ENCODE measurements at places on chromosomes 2 and 18.

DNA sequence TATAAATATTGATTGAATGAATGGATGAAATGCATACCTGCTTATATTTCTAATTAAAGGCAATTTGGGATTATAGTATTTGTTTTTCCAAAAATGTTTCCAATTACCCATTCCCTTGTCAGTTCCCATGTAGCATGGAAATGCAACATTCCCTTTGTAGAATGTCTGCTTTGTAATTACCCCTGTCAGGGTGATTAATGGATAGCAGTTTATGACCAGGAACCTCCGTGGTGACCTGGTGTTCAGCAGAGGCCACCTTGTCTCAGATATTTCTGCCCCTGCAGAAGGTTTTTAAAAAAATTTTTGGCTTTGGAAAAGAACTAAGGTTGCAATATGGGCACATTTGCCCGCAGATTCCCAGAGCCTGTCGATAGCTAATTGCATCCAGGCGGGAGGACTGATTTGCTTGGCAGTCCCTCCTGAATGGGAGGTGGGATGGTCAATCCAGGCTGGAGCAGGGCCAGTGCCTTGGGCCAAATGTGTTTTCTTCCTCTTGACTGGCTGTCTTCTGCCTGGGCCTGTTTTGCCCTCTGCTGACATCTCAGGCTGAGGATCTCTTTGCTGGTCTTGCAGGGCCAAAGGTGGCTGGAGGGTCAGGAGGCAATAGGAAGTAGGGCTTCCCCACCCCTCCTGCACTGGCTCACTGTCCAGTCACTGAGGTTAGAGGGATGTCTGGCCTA lies 82.1 kb downstream of the TMEM182 start:
- DNase-seq: no peak

GRCh38 chr2:234261736-234262135 lies 211.2 kb downstream of the SPP2 start:
- DNase-seq: no peak

- DNase-seq: no peak
Measured at GRCh38 chr2:134558208-134558830, 160.5 kb downstream of the TMEM163 start.

DNA sequence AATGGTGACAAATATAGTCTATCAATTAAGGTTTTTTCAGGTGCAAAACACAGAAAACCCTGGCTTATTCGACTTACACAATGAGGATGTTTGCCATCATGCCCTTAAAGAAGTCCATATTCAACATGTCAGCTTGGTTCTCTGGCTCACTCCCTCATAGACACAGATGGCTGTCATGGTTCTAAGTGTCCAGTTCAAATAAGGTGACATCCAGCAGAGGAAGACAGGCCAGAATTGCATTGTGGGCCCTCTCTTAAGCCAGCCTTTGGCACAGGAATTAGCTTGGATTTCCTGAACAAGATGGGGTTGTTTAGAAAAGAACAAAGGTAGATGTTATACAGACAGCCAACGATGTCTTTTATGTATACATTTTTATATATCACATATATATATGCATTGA lies 18.7 kb upstream of the SLC1A4 start:
- DNase-seq: no peak

DNA sequence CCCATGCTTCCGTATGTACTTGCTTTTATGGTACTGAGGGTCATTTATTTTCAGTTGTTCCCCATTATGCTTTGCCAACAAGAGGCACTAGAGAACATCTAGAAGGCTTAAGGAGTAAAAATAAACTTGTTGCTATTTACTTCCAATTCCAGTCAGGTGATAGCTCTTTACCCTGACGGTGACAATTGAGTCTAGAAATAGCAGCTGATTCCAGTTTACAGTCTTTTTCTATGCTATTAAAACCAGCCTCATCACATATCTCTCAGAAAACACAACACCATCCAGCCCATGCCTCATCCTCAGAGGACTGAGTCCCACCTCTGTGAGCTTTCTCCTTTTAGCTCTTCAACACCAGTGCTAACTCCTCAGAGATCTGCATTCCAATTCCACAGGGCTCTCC lies 327.0 kb downstream of the GPD2 start:
- DNase-seq: no peak

GRCh38 chr18:13305301-13305700 lies 86.7 kb downstream of the LDLRAD4 start:
- DNase-seq: no peak

DNA sequence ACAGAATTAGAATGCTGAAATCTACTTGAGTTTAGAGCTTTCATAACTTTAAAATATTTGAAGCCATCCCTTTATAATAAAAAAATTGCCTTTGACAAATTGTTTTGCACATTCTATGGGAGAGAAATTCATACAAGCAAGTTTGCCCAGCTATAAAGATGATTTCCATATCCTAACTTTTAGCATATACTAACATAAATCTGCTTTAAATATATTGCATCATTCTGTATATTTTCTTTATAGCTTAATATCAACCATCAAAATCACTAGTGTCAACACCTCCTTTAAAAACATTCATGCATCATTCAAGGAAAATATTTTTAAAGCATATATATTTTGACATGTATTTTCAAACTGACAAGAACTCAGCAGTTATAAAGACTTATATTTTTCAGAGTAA lies 49.9 kb downstream of the WDPCP start:
- no peak for DNase-seq

DNA sequence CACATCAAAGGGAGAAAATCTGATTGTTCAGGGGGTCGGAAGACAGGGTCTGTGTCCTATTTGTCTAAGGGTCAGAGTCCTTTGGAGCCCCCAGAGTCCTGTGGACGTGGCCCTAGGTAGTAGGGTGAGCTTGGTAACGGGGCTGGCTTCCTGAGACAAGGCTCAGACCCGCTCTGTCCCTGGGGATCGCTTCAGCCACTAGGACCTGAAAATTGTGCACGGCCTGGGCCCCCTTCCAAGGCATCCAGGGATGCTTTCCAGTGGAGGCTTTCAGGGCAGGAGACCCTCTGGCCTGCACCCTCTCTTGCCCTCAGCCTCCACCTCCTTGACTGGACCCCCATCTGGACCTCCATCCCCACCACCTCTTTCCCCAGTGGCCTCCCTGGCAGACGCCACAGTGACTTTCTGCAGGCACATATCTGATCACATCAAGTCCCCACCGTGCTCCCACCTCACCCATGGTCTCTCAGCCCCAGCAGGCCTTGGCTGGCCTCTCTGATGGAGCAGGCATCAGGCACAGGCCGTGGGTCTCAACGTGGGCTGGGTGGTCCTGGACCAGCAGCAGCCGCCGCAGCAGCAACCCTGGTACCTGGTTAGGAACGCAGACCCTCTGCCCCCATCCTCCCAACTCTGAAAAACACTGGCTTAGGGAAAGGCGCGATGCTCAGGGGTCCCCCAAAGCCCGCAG lies 3.8 kb downstream of the PROC start:
- DNase-seq: no peak

GRCh38 chr2:86787736-86788135 lies 3.0 kb downstream of the CD8A start:
- no peak for DNase-seq

DNA sequence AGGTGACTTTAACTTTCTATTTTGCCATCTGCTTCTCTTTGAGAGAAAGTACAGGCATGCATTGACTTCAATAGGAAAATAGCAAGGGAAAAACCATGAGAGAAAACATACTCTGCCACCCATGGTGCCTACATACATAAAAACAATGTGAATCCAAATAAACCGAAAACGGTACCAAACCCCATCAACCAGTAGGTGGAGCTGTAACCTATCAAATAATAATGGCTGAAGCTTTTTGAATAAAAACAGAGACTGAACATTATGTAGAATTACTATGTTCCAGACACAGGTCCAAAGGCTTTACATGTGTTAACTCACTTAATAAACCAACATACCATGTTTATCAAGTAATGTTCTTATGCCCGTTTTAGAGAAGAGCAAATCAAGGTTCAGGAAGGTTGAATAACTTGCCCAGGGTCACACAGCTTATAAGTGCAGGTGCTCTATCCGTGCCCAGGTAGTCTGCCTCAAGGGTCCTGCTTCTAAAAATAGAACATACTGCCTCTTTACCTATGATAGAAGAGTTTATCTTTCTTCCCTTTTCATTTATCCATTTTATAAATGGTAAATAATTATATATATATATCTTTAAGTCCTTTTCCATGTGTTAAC lies 293.9 kb upstream of the SYT4 start:
- DNase-seq: no peak

DNA sequence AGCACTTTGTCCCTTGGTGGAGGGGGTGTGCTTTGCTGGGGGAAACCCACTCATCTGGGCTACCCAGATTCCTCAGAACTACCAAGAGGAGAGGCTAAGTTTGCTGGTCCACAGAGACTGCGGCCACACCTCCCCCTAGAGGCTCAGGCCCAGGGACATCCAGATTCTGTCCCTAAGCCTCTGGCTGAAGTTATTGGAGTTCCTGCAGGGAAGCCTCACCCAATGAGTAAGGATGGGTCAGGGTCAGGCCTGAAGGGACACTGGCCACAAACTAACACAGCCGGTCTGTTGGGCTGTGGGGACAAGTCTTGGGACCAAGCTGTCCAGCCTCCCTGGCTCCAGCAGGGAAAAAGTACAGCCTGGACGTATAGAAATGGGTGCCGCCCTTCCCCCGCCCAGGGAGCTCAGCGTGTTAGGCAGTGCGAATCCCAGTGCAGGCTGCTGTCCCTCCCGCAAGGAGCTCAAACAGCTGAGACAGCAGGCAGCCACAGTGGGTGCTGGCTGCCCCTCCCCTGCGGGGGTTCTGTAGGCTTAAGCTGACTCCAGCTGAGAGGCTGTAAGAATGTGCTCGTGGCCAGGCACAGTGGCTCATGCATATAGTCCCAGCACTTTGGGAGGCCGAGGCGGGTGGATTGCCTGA lies 86.9 kb upstream of the ARL5A start:
- DNase-seq: no peak

- no peak for DNase-seq
Measured at GRCh38 chr18:56305583-56305982, 332.8 kb downstream of the TXNL1 start.

- DNase-seq: no peak
Measured at GRCh38 chr2:61178603-61179545, 16.9 kb downstream of the C2orf74 start.

DNA sequence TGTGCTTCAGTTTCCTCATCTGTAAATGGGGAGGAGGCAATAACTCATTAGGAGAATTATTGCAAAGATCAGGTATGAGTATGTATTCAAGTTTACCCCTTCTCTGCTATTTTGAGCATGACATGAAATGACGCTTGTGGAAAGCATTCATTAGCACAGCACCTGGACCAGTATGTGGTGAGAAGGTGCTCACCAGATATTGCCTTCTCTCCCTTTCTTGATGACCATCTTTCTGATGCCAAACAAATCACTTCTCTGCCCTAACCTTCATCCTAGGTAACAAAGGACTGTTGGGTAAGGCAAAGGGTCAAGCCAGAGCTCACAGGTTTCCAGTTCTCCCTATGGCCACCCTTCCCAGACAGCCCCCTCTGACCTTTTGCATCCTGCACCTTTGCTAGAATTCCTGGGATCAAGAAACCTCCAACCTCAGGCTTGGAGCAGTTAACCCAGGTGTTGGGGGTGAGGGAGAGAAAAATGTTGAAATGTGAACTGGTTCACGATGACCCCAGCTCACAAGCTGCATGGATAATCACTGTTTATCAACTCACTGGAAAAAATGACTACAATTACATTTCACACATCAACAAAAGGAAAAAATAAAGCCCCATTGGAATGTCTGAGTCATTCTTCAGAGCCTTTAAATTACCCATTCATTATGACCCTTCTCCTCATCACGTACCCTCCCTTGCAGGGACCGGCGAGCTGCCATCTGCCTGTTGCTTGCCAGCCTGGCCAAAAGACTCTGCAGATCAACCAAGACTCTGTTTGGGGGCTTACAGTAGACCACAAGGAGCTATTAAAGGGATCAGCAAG lies 41.6 kb downstream of the LBH start:
- DNase-seq: no peak

- DNase-seq: no peak
Measured at GRCh38 chr2:221629468-221629867, 57.4 kb upstream of the EPHA4 start.

DNA sequence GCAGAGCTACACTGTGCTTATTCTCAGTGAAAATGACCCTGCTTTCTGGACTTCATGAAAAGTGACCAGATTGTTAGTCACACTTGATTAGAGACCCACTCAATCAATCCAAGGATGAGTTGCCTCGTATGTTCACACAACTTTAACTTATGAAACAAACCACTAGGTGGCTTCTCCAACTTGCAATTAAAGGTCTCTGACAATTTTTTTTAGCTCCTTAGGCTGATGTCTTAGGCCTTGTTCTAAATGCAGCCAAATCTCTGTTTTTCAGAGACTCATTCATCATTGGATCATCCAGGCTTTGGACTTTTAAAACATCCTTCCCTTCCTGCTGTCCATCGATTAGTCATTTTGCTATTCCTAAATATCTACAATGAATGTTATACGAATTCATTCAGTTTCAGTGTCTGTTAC lies 63.4 kb downstream of the MREG start:
- DNase-seq: no peak

DNA sequence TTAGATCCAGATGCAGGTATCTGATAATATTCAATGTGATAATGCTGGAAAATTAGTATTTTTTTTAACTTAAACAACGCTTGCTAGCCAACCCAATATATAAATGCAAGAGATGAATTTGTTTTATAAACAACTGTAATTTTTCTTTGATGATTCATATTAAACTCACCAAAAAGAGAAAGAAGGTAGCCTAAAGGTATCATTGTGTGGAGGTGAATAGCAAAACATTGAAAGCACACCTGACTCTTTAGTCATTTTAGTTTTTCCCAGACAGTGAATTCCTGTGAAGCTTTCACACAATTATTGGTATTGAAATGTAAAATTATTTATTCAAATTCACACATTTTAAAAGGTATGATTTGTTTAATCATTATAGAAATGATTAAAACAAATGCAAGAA lies 424.0 kb downstream of the NR4A2 start:
- no peak for DNase-seq

DNA sequence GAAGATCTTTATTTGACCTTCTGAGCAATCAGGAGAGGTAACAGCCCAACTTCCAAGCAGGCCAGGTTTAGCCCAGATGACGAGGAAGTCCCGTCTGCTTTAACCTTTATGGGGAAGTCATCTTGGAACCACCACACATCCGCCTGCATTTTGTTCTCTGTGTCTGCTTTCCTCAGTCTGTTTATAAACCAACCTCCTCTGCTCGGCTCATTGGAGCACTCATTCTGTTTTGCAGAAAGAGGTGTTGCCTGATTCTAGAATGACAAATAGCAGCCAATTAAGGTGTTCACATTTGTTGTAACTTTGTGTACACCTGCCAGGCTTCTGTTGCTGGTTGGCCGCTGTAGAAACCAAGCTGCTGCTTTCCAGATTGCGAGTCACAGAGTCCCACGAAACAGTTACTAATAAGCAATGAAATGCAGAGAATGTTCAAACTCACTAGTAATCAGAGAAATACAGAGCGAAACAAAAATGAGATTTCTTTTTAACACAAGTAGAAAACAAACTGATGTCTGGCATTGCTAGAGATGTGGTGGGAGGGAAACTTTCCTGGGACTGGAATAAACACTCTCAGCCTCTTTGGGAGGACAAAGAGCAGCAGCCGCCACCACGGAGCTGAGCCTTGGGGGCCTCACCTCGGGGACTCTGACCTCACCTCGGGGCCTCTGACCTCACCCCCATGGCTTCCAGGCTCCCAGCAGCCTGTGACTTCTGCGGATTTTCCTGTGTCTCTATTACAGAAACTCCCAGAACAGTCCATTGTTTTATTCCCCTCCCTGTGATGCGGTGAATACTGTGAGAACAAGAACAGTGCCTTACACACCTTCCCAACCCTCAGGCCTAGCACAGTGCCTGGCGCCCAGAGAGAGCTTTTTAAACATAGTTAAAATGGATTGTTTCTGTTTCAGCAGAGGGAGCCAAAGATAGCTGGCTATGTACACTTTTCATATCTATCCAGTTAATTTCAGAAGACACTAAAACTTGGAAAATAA lies 64.0 kb downstream of the MBP start:
- no peak for DNase-seq

- DNase-seq: no peak
Measured at GRCh38 chr2:65649811-65650589, 217.6 kb upstream of the SPRED2 start.
